ENCODE measurements at places on chromosomes 12 and 14.
A peak's percentile ranks its signal among the peaks of the same experiment; 100 is the strongest.

DNA sequence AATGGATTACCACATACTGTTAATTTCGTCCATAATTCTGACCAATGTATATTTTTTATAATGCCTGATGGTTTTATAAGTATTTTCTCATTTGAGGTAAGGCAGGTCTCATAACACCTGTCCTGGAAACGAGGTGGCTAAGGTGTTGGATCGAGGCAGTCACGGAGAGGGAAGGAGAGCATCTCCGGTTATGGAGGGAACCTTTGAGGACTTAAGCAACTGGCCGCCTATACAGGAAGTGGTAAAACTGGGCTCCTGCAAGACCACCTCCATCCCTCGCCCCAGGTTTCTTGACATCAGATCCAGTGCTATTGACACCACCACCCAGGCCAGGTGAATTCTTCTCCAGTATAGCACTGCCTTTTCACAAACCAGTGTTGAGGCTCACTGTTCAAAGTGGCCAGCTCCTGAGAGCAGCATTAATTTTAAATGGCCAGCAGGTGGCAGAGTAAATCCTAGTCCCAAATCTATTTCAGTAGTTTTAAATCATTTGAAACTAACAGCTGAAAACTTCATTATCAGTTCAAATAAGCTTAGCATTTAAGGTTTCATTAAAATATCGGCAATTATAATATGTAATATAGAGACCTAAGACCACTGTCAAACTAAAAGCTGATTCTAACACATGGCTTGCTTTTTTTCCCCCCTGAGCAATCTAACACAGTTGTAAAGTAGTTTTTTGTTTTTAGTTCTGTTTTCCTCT is 100.8 kb downstream of the PPM1A start:
- DNase-seq = no peak
- H3K4me3 ChIP-seq = no peak overlapping the region
- no peaks in the 10 kb centered on the region for H3K36me3 ChIP-seq
- H3K27ac ChIP-seq = no peak overlapping the region
- peaks cover 1% of the 10 kb centered on the region for H3K4me1 ChIP-seq

DNA sequence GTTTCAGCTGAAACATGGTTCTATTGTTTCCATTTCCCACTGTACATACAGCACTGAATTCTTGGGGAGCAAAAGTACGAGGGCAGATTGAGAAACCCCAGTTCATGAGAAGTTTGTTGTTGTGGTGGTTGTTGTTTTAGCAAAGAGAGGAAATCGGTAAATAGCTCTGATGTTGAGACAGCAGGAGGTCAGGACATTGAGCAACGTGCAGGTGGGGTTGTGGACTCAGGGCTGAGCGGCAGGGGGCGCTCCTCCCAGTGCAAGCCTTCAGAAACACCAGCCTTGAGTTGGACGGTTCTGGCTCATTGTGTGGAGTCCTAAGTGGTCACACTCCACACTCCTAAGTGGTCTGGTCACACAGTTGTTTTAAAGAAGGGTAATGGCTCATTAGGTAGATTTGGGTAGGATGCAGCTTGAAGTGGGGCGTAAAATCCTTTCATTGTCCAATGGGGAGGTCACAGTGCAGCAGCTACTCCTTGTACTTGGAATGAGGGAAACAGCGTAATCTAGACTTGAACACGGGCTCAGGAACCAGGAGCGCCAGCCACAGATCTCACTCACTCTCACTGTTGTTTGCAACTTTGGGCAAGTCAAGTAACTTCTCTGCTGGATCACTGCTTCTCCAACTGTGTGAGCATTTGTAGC is 14.5 kb upstream of the PWP1 start:
- no peak overlapping the region for H3K4me3 ChIP-seq
- H3K36me3 ChIP-seq = no peaks in the 10 kb centered on the region
- no peak overlapping the region for H3K27ac ChIP-seq

GRCh38 chr12:3587402-3588013 is 96.5 kb downstream of the PRMT8 start:
- peaks cover 9% of the 10 kb centered on the region for H3K27me3 ChIP-seq
- DNase-seq = no peak
- no peak overlapping the region for H3K4me3 ChIP-seq
- H3K4me1 ChIP-seq = peaks cover 1% of the 10 kb centered on the region

GRCh38 chr14:21652209-21652808 is 1.3 kb upstream of the OR4E2 start:
- H3K4me1 ChIP-seq = no peaks in the 10 kb centered on the region
- no peaks in the 10 kb centered on the region for H3K36me3 ChIP-seq
- no peak overlapping the region for H3K4me3 ChIP-seq
- H3K27ac ChIP-seq = no peak overlapping the region

- no peak overlapping the region for H3K4me3 ChIP-seq
- no peak for DNase-seq
- H3K36me3 ChIP-seq = no peaks in the 10 kb centered on the region
- peaks cover 5% of the 10 kb centered on the region for H3K27me3 ChIP-seq
- no peak overlapping the region for H3K27ac ChIP-seq
- H3K4me1 ChIP-seq = peaks cover 4% of the 10 kb centered on the region
These were observed 9.9 kb upstream of the SLC6A12 start for GRCh38 chr12:223841-224240.

GRCh38 chr12:48446161-48446776 is 26.1 kb upstream of the ANP32D start:
- H3K4me3 ChIP-seq = no peak overlapping the region
- H3K4me1 ChIP-seq = no peaks in the 10 kb centered on the region
- H3K27me3 ChIP-seq = peaks cover 1% of the 10 kb centered on the region
- no peak overlapping the region for H3K27ac ChIP-seq
- DNase-seq = no peak

DNA sequence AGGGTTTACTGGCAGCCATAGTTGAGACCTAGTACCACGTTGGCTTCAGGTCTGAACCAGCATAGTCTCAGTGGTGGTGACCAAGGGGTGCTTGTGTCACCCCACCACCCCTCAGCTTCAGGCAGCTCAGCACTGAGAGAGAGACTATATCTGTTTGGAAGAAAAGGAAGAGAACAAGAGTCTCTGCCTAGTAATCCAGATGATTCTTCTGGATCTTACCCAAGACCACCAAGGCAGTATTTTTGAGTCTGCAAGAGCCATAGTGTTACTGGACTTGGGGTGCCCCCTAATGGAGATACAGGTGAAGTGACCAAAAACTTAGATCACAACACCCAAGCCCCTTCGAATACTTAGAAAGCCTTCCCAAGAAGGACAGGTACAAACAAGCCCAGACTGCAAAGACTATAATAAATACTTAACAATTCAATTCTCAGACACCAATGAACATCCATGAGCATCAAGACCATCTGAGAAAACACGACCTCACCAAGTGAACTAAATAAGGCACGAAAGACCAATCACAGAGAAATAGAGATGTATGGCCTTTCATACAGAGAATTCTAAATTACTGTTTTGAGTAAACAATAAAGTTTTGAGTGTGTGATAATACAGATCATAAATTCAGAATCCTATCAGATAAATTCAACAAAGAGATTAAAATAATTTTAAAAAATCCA is 107.0 kb downstream of the HELB start:
- H3K27me3 ChIP-seq = peaks cover 9% of the 10 kb centered on the region
- H3K4me1 ChIP-seq = peaks cover 3% of the 10 kb centered on the region
- peaks cover 1% of the 10 kb centered on the region for H3K36me3 ChIP-seq
- no peak overlapping the region for H3K4me3 ChIP-seq

GRCh38 chr12:77308056-77308455 is 242.7 kb upstream of the E2F7 start:
- no peak for DNase-seq
- H3K36me3 ChIP-seq = no peaks in the 10 kb centered on the region
- no peaks in the 10 kb centered on the region for H3K27me3 ChIP-seq

- peaks cover 62% of the 10 kb centered on the region for H3K36me3 ChIP-seq
- peaks cover 65% of the 10 kb centered on the region for H3K4me1 ChIP-seq
- H3K27ac ChIP-seq = peak overlapping the region; percentile 88
- no peaks in the 10 kb centered on the region for H3K27me3 ChIP-seq
- no peak for DNase-seq
These were observed 7.5 kb downstream of the BTG1 start for GRCh38 chr12:92138144-92138543.

DNA sequence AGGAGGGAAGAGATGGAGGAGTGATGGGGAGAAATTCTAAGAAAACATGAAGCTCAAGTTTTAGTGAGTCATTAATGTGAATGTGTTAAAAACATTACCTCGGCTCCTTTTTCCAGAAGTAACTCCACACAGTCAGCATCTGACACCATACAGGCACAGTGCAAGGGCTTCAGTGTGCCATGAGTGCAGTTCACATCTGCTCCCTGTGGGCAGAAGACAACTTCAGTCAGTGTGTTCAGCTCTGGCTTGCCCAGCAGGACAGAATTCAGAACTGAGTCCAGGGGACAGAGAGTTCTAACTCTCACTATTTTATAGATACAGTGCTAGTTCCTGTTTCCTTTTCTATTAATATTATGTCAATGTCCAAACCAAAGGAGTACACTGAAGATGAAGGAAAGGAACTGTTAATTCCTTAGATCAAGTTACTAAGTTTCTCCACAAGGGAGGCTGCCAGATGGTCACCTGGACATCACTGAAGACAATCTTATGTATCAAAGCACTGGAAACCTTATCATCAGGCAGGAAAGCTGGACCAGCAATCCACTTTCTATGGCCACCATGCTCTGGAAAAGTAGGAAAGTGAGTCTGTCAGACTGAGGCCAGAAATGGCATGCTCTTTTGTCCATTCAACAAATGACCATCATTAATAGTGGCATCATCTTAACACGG is 6.1 kb downstream of the ASB8 start:
- no peak overlapping the region for H3K4me3 ChIP-seq
- no peaks in the 10 kb centered on the region for H3K27me3 ChIP-seq
- H3K36me3 ChIP-seq = peaks cover 14% of the 10 kb centered on the region
- no peak overlapping the region for H3K27ac ChIP-seq
- H3K4me1 ChIP-seq = peaks cover 10% of the 10 kb centered on the region
- no peak for DNase-seq

GRCh38 chr14:23141706-23142444 is 22.8 kb upstream of the CEBPE start:
- H3K4me3 ChIP-seq = no peak overlapping the region
- no peak overlapping the region for H3K27ac ChIP-seq
- DNase-seq = no peak
- peaks cover 3% of the 10 kb centered on the region for H3K4me1 ChIP-seq

- no peak overlapping the region for H3K27ac ChIP-seq
- H3K27me3 ChIP-seq = peaks cover 80% of the 10 kb centered on the region
- no peak for DNase-seq
These were observed 14.3 kb downstream of the TBX3 start for GRCh38 chr12:114669401-114670290.

DNA sequence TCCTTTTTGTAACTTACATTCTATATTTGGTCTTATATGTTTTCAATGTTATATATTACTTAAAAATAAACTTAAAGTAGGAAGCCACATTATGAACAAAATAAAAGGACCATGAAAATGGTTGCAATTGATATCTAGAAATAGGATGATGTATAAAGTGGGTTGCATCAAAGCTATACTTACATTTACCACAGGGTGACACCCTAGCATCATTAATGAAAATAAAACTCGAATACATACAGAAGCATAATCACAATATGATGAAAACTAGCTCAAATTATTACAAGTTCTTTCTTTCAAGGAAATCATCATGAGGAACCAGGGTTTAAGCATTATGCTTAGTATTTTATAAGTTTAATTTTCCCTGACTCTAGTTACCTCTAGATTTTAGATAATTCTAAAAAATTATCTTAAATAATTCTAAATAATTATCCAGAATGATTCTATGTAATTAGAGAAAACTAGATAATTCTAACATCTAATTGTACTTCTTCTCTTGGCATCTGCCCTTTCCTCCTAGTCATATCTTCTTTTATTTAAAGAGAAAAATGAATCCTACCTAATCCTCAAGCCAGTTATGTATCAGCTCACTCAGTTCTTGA is 31.2 kb downstream of the TAS2R7 start:
- H3K27me3 ChIP-seq = peaks cover 68% of the 10 kb centered on the region
- no peak overlapping the region for H3K27ac ChIP-seq
- no peaks in the 10 kb centered on the region for H3K4me1 ChIP-seq
- H3K36me3 ChIP-seq = no peaks in the 10 kb centered on the region
- no peak for DNase-seq

- H3K36me3 ChIP-seq = peaks cover 10% of the 10 kb centered on the region
- peaks cover 2% of the 10 kb centered on the region for H3K27me3 ChIP-seq
- DNase-seq = no peak
- H3K4me3 ChIP-seq = no peak overlapping the region
- peaks cover 11% of the 10 kb centered on the region for H3K4me1 ChIP-seq
- no peak overlapping the region for H3K27ac ChIP-seq
These were observed 3.1 kb upstream of the CCDC88C start for GRCh38 chr14:91420686-91421085.

- no peak overlapping the region for H3K27ac ChIP-seq
- no peaks in the 10 kb centered on the region for H3K27me3 ChIP-seq
- H3K4me1 ChIP-seq = no peaks in the 10 kb centered on the region
- no peak for DNase-seq
- no peak overlapping the region for H3K4me3 ChIP-seq
These were observed 777.9 kb downstream of the FSCB start for GRCh38 chr14:43729143-43729542.

GRCh38 chr14:46250113-46250703 is 401.4 kb downstream of the RPL10L start:
- no peak overlapping the region for H3K27ac ChIP-seq
- no peaks in the 10 kb centered on the region for H3K36me3 ChIP-seq
- H3K4me1 ChIP-seq = no peaks in the 10 kb centered on the region
- no peaks in the 10 kb centered on the region for H3K27me3 ChIP-seq
- no peak overlapping the region for H3K4me3 ChIP-seq
- DNase-seq = no peak

- H3K27ac ChIP-seq = peak overlapping the region; percentile 97
- peaks cover 30% of the 10 kb centered on the region for H3K4me1 ChIP-seq
- H3K36me3 ChIP-seq = no peaks in the 10 kb centered on the region
- peak overlapping the region; percentile 91 for H3K4me3 ChIP-seq
- peak; percentile 97 for DNase-seq
- no peaks in the 10 kb centered on the region for H3K27me3 ChIP-seq
These were observed 16.6 kb downstream of the TAMALIN start for GRCh38 chr12:52023182-52023975.
